ENCODE measurements at places on chromosomes 5 and 9.

GRCh38 chr5:177501874-177502678 lies 4.7 kb upstream of the PDLIM7 start:
- DNase-seq, result no peak

GRCh38 chr9:112180387-112180881 lies 5.3 kb upstream of the SUSD1 start:
- DNase-seq, result no peak

- no peak for DNase-seq
These were observed 174.5 kb upstream of the TRPM3 start for GRCh38 chr9:71295928-71296327.

DNA sequence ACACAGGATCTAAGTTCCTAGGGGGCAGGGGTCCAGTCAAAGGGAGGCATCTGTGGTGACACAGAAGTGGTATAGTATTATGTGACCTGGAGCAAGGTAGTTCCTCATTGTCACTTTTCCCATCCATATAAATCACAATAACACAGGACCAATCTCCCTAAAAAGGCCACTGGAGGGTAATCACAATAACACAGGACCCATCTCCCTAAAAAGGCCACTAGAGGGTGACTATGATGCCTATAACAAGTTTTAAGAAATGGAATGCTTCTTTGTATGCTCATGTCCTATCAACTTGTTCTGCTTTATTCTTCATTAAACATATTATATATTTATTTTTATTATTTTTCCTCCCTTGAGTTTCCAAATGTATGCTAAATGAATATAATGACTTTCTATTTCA lies 254.6 kb downstream of the ASTN2 start:
- DNase-seq, result no peak

DNA sequence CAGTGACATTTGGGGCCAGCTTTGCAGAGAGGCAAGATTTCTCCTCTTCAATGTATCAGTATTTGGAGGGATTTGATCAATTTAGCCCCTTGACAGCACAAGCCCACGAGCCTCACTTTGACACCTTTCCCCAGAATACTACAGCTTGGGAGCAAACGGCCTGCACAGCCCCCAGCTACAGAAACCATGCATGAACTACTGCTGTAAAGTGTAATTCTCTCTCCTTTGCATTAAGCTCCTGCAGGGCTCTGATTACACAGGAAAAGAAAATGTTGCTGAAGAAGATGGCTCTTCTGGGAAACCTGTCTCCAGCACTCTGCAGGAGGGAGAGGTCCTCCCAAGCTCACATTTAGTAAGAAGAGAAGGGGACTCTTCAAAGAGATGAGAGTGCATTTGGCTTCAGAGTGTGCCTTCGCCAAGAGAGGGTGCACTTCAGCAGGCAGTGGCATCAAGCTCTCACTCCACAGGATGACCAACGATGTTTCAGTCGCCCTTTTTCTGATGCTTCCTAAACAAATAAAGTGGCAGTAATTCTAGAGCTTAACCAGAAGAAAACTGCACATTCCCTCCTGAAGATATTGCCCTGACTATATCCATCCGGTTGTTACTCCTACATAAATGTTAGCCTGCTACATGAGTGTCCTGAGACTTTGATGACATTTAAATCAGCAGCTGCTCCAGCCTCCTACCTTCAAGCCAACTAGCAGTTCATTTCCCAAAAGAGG lies 272.2 kb downstream of the AUH start:
- DNase-seq, result peak; percentile 37

DNA sequence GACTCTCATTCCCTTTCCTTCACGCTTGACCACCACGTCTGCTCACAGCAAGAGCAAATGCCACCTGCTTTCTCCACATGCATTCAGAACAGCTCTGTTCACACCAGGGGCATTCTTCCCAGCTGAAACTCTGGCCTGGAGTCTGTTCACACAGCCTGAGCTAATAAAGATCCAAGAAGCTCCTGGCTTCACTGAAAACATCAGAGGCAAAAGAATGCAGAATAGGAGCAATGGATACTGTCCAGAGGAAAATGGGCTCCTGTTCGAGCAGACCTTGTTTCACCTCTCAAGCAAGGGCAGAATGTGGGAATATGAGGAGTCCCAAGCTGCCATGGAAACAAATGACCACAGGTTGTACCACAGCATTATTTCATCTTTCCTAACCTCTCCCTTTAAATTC lies 402.7 kb upstream of the TNC start:
- no peak for DNase-seq

DNA sequence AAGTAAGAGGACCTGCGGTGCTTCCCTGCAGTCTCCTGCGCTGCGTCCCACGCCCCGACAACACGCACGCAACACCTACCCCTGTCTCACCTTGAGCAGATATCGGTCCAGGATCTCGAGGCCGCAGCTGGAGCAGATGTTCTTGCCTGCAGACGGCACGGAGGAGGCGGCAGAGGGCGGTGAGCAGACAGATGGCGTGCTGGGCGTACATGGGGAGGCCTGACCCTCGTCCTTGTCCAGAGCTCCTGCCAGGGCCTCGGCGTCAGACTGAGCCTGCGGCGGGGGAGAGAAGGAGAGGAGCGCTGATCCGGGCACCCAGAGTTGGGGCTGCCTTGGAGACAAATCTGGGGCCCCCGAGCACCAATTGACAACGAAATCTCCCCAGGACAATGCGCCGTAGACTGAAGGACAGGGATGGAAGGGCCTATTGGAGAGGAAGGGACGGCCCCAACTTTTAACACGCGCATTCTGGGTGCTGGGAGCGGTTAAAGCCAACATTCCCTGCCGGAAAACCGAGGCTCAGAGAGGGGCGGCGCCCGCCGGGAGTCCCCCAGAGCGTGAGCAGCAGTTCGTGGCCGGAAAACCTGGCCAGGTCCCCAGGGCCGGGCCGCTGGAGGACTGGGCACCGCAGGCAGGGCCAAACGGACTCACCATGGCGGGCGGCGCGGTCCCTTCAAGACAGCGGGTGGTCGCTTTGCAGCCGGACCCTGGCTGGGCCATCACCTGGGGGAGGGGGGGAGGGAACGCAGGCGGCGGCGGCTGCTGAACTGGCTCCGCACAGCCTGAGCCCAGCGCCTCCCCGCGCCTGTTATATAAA lies 1.8 kb downstream of the LHX6 start:
- no peak for DNase-seq

- DNase-seq, result peak; percentile 93
These were observed 10.9 kb upstream of the CARNMT1 start for GRCh38 chr9:75039009-75039408.

GRCh38 chr5:74167206-74167929 lies 473.2 kb downstream of the ENC1 start:
- DNase-seq, result peak; percentile 83

Data from fibroblast of skin of abdomen (primary cell).